Activated effector memory CD4-positive, alpha-beta T cell treated with Interleukin-2 at 50 U/mL for 16 hours (primary cell): ENCODE measurements at places on chromosomes 6 and 20.
A peak's percentile ranks its signal among the peaks of the same experiment; 100 is the strongest.

DNA sequence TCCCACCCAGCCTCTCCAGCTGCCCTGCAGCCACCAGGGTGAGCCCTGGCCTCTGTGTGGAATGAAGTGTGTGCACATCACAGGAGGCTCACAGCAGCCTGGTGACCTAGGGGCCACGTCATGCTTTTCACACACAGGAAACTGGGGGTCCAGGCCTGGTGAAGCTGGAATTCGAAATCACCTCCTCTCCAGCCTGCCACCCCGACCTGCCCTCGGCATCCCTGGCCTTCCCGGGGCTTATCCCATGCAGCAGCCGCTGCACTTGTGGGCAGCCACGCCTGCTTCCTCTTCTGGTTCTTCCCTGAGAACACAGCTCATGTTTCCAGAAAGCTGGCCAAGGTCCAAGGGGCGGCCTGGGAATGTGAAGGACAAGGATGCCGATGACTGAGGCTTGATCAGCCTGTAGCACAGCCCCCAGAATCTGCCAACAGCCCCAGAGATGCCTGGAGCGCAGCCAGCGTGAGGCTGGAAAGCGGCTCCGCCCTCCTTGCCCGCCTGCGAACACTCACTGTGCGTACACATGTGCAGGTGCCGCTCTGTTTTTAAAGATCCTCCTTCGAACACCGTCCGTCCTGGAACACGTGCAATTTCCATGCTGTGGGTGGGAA lies 4.2 kb upstream of the NTSR1 start:
- no peak for DNase-seq

DNA sequence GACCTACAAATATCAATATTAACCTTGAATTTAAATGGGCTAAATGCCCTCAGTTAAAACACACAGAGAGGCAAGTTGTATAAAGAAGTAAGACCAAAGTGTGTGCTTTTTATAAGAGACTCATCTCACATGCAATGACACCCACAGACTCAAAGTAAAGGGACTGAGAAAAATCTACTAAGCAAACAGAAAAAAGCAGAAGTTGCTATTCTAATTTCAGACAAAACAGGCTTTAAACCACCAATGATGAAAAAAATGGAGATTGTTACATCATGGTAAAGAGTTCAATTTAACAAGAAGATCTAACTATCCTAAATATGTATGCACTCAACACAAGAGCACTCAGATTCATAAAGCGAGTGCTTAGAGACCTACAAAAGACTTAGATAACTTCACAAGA lies 741.9 kb upstream of the MARCKS start:
- no peak for DNase-seq

GRCh38 chr20:1618954-1619540 lies 762 bp downstream of the SIRPB1 start:
- no peak for DNase-seq

DNA sequence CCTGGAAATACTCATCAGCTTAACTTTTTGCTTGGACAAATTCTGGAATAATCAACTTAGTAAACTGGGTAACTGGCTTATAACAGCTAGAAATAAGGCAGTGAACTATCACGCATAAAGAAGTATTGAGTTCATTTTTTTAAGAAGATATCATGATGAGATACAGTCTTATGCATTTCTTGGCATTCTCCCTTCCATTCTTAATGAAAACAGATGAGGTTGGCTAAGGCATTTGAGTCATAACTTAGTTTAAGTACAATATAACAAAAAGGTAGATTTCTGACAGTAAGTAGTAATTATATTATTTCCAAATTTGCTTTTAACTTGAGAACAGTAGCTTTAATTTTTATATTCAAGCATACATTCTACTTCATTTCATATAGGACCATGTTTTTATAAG lies 56.1 kb downstream of the SAMD5 start:
- DNase-seq, result no peak

DNA sequence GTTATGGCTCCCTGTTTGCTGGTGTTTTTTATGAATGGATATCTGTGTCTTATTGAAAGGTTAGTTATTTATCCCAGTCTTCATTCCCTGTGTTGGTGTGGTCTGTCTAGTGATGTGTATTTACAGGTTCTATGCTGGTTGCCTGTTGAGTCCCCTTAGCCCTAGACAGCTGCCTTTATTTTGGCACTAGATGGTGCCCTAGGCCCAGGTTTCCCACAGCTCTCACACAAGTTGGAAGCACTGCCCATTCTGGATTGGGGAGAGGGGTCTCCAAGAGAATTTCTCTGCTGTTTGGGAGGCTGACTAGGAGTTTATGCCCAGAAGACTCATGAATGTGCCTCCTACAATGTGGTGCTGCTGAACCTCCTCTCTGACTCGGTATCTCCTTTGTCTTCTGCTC lies 12.4 kb downstream of the GRM1 start:
- DNase-seq, result no peak

DNA sequence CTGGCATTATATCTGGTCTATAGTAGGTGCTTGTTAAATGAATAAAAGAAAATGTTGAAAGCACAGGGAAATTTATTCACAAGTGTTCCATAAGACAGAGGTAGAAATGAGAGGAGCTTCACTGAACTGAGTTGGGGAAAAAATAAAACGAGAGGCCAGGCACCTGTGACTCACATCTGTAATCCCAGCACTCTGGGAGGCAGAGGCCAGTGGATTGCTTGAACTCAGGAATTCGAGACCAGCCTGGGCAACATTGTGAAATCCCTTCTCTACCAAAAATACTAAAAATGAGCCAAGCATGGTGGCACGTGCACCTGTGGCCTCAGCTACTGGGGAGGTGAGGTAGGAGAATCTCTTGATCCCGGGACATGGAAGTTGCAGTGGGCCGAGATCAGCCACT lies 28.1 kb upstream of the IBTK start:
- DNase-seq, result no peak

DNA sequence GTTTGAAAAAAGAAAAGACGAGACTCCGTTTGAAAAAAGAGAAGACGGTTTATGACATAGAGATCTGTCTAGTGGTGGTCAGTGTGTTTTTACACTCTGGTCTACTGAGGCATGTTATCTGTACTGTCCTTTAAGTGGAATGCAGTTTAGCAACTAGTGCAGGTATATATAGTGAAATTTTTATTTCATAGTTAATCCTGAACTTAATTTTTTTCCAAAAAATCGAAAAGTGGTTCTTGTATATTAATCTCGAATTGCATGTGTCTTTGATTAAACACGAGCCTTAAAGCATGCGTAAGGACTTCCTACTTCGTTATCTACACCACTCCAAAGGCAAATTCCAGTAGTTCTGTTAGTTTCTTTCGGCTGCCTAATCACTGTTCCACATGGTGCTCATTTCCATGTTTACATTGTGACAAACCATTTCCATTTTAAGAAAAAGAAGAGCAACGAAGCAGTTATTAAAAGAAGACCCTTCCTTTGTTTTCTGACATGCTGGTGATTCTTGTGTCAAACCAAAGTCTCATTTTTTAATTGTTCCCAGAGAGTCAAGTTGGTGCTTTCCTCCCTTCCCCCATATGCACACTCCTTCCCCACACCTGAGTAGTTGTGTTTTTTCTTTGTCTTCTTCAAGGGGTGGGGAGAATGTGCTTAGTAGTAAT lies 2.3 kb downstream of the SNX9 start:
- no peak for DNase-seq

- DNase-seq, result no peak
Measured at GRCh38 chr6:51029561-51029960, 210.9 kb downstream of the TFAP2B start.

- DNase-seq, result no peak
Measured at GRCh38 chr20:45014671-45015415, 48.5 kb downstream of the STK4 start.

GRCh38 chr20:64083378-64083803 lies 807 bp downstream of the LKAAEAR1 start:
- DNase-seq, result peak; percentile 56

DNA sequence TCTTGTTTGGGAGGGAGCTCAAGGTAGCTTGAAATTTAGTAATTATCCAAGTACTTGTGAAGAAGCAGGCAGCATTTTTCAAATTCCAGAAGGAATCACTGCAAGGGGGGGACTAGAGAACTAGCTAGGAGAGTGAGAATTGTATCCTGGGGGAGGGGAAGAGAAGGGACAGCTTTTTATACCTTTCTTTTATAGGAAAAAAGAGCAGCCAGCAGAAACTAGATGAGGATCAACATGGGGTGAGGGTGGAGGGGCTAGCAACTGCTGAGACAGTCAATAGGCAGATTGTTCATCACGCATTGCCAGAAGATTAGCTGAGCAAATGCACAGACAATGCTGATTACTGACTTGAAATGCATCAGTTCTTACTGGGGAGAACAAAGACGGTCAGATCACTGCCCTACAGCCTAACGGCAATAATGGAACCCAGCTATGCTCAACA lies 514.3 kb upstream of the CITED2 start:
- no peak for DNase-seq

DNA sequence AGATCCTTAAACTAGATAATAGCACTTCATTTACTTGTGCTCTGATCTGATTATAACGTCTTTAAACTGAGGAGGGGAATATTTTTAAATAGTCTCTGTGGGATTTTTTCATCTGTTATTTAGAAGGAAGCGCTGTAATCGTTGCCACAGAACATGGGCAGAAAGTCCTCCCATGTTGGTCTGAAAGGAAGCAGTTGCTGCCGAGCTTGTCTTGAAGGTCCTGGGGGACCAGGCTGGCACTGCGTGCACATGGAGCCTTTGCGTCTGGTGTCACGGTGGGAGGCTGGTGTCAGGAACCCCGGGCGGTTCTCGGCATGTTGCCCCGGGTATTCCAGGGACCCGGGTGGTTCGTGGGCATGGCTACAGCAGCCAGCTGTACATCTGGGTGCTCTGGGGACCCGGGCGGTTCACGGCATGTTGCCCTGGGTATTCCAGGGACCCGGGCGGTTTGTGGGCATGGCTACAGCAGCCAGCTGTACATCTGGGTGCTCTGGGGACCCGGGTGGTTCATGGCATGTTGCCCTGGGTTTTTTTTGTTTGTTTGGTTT lies 11.5 kb downstream of the TPD52L2 start:
- no peak for DNase-seq

GRCh38 chr20:16263582-16263981 lies 309.7 kb downstream of the KIF16B start:
- DNase-seq, result no peak

GRCh38 chr20:10542442-10542841 lies 107.3 kb downstream of the SLX4IP start:
- DNase-seq, result no peak

- peak; percentile 71 for DNase-seq
Measured at GRCh38 chr20:35994994-35995453, 26.6 kb downstream of the CNBD2 start.

- DNase-seq, result no peak
Measured at GRCh38 chr6:65633501-65633900, 73.5 kb downstream of the EYS start.

GRCh38 chr6:151056230-151056907 lies 183.4 kb upstream of the AKAP12 start:
- DNase-seq, result no peak

DNA sequence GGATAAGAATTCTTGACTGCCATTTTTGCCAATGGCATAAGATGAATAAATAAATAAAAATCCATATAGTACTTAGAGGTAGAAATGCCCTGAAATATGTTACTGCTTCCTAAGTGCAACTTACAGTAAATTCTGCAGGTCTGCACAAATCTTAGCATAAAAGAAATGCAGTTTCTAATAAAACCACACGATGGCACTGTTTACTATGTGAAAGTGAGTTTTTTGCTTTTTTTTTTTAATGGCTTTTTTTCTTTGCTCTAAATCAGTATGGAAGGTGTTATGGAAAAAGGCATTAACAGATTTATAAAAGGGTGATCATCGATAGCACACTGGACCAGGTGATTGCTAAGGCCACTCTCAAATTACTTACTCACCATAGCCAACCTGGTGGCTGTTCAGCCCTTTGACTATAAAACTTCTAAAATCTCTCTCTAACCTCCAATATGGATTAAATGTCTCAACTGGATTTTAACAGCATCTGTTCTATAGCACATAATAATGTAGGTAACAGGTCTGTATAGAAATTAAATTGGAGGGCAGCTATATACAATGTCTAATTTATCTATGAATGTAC lies 45.8 kb downstream of the AHI1 start:
- DNase-seq, result no peak
